ENCODE measurements at places on chromosomes 6 and 20.

- no peak for DNase-seq
Measured at GRCh38 chr6:42339991-42340401, 111.7 kb downstream of the TRERF1 start.

DNA sequence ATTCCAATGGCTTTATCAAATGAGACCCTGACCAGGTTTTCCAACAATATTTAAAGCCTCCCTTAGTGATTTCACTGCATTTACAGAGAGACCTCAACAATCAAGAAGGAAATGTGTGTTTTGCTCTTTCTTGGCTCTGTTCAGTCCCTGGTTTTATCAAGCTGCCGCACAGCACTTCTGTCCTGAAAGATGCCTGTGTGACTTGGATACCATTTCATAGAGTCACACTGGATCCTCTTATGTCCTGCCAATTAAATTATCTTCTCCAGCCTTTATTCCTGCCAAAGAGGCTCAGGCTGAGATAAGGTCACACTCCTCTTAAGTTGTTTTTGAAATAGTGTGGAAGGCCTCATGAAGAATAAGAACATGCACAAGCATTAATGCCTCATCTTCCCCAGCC is 197.0 kb upstream of the RNF217 start:
- DNase-seq = no peak

DNA sequence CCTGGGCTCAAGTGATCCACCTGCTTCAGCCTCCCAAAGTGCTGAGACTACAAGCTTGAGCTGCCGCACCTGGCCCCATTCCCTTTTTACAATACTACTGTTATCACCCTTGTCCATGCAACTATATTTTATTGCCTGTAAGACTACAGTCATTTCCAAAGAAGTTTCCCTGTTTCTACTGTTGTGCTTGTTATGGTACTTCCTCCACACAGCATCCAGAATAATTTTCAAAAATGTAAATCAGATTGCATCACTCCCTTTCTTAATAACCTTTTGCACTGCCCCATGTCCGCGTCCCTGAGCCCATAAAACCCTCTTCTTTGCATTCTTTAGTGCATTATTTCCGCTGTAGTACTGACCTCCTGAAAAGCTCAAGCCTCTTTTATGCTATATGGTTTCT is 128.9 kb upstream of the AKIRIN2 start:
- DNase-seq = no peak

DNA sequence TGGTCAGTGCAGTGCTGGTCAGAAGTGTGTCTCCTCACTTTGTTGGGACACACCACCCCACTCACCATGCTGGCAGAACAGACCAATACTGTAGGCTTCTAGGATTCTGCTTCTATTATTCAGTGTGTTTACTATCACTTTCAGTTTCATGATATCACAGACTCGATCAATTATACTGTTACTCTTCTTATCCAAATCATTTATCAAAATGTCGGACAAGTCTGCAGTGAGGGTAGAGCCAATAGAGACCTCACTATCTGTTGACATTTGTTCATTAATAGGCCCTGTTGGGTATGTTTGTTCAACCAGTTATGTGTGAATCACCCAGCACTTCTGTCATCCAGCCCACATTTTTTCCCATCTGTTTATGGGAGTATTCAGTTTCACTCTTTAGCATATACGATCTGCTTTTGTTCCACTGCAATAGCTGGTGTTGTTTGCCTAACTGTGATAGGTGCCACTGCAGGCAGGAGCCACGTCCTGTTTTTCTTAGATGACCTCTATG is 140.1 kb downstream of the NRN1 start:
- no peak for DNase-seq

DNA sequence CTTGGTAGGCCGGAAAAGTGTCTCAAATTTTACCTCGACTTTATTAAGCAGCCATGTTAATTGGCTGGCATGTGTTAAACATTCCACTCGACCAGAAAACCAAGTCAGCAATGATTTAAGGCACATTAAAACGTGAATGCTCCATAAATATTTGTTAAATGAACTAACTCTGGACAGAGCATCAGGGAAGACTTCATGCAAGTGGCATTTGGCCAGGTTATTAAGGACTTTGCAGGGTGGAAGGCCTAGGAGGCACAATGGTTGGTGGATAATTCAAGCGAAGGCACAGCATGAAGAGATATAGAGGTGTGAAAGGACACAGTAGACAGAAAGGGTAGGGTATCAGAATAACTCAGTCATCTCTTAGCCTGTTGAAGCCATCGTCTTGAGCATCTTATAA is 23.0 kb downstream of the ELOVL5 start:
- no peak for DNase-seq

DNA sequence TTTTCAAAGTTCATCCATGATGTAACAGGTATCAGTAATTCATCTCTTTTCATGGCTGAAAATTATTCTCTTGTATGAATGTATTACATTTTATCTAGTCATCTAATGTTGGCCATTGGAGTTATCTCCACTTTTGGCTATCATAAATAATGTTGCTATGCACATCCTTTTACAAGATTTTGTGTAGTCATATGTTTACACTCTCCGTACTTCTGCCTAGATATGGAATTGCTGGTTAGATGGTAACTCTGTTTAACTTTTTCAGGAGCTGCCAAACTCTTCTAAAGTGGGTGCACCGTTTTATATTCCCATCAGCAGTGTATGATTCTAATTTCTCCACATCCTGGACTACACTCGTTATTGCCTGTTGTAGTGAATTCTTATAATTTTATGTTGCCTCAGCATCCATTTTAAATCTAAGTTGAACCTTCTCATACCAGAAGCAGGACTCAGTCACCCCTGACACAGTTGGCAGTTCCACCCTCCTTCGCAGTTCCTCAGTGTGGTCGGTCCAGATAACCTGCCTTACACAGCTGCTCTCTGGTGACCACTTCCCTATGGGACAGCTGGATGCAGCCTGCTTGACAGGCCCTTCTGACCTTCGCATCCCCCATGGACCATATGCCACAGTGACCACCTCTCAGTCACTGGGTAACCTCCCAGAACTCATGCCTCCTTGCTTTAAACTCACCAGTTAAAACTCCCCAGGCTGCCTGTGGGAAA is 33.9 kb downstream of the KIZ start:
- no peak for DNase-seq

GRCh38 chr6:56043076-56043475 is 167.7 kb upstream of the BMP5 start:
- DNase-seq = no peak

GRCh38 chr6:148457137-148457842 is 114.7 kb downstream of the SASH1 start:
- DNase-seq = no peak

DNA sequence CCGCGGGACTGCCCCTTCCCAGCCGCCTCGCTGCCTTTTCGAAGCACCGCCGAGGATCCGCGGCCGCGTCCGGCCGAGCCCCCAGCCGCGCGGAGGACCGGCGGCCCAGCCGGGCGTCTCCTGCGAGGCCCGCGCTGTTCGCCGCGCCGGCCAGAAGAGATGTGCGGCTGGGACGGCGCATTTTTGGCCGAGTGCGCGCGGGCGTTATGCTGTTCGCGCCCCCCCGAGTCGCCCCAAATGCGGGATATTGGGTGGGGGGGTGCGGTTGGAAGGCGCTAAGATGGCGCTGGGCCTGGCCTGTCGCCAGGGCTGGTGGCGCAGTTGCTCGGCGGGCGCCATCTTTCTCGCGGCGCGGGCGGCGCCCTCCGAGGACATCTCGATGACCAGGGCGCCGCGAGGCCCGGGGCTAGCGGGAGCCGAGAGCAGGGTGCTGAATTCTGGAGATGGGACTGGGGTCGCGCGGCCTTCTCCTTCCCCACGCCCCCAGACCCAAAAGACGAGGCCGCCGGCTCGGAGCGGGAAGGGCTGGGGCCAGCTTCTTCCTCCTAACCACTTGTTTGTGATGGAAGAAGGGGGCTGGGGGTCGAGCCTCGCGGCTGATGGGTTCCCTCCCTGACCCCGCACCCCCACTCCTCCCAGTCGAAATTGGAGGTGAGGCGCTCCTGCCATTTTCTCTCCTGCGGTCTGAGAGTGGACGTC is 1.5 kb downstream of the BICRAL start:
- DNase-seq = peak; percentile 53

DNA sequence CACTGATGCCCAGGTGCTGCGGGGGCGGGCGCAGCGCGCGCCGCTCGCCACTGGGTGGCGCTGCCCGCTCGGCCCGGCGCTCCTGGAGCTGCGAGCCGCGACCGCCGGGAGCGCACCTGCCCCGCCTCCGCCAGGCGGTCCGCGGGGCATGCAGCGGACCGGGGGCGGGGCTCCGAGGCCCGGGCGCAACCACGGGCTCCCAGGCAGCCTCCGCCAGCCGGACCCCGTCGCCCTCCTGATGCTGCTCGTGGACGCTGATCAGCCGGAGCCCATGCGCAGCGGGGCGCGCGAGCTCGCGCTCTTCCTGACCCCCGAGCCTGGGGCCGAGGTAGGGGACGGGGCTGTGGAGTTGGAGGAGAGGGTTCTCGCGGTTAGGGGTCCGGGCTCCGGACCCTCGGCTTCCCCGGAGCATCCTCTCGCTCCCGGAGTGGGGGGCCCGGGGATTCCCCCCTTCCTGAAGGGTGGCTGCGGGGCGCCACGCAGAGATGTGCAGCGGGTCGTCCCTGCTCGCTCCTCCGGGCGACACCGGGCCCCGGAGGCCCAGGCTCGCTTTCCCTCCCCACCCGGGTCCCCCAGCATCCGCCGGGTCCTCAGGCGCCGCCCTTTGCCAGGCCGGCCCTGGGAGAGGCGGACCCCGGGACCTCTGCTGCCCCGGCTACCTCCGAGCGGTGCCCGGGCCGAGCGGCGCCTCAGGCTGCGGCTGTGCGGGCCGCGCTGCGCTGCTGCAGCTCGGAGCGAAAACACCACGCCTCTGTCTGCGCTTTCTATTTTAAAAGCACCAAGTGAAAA is at the start of gene BCAS4:
TSS of gene BCAS4 (plus strand) at position 216 of the 789 bp plus-strand sequence. CDS start at position 239, 23 bp downstream.
- DNase-seq = peak; percentile 47

GRCh38 chr20:6702144-6702543 is 65.3 kb upstream of the BMP2 start:
- DNase-seq = no peak

- DNase-seq = no peak
Measured at GRCh38 chr6:122128445-122128844, 271.0 kb upstream of the HSF2 start.

GRCh38 chr20:51410586-51411325 is 131.8 kb downstream of the NFATC2 start:
- no peak for DNase-seq
